ENCODE measurements at places on chromosomes 7 and 10.
A peak's percentile ranks its signal among the peaks of the same experiment; 100 is the strongest.

DNA sequence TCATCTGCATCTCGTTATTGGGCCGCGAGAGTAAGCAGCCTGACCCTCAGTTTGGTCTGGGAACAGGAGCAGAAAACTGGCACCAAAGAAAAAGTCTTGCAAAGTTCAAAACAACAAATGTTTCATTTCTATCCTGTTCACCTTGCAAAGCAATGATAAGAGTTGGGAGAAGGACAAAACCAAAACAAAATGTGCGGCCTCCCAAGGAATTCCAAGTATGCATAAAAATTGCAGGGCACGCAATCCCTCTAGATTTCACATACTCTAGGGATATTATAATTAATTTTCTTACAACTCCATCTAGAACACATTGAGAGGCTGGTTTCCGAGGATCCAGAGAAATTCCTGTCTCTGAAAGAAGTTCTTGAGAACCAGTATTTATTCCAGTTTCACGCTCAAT, 20.1 kb downstream of the CHUK start:
- no peak for DNase-seq

GRCh38 chr10:98312349-98312748, 44.4 kb upstream of the LOXL4 start:
- DNase-seq: no peak

GRCh38 chr7:27972276-27972675, 208.3 kb downstream of the JAZF1 start:
- no peak for DNase-seq

- DNase-seq: peak; percentile 97
These were observed 4.0 kb upstream of the IGF2BP3 start for GRCh38 chr7:23474094-23474828.

- no peak for DNase-seq
These were observed 113.4 kb downstream of the VPS41 start for GRCh38 chr7:38795593-38795992.

DNA sequence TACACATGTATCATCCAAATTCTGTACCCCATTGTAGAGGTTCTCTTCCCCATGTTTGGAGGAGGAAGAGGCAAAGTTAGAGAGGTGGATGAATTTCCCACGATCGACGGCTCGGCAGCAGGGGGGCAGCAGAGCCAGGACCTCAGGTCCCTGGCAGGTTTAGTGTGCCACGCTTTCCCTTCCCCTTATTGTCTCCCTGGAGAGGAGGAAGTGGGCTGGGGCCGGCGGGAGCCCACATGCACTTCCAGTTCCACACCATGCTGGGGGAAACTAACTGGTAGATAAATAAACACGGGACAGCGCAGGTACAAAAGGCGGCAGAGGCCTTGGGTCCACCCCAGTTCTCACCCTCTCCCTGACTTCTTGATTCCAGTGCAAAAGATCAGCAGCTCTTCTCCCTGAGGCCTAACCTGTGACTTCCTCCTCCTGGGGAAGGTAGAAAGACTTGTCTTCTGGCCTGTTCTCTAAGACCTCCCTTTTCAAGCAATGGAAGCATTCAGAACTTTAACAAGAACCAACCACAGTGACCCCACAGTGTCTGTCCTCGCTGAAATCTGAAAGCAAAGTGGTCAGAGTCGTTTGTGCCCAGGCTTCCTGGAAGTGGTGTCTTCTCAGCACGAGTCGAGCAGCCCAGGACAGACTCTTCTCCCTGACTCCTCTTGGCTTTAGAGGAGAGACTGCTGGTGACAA, 30.5 kb upstream of the SRGN start:
- DNase-seq: no peak

DNA sequence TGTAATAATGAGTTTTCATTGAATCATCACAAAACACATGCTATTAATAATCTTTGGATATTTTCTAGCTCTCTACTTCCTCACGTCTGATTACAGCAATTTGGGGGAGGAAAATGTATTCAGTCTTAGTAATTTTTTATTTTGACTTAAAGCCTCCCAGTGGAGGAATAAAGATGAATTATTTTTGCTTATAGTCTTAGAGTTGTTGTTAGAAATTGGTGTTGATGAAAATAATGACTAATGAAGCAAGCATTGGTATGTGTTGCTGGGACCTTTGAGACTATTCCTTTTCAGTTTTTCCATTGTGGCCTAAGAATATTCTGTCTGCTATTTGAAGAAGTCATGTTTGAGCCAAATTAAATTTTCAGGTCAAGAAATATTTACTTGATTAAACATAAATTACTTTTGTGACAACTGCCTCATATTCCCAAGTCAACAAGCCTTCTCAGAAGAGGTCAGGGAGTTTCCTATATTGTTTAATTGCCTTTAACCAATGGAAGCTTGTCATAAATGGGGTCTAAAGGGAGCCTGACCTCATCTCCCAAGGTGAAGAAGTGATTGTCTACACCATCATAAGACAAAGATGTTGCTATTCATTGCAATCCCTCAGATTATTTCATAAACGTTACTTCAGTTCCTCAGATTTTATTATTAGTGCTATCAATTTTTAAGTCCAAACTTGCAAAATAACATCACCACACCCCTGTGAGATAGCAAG, 90.0 kb downstream of the ST7 start:
- no peak for DNase-seq

DNA sequence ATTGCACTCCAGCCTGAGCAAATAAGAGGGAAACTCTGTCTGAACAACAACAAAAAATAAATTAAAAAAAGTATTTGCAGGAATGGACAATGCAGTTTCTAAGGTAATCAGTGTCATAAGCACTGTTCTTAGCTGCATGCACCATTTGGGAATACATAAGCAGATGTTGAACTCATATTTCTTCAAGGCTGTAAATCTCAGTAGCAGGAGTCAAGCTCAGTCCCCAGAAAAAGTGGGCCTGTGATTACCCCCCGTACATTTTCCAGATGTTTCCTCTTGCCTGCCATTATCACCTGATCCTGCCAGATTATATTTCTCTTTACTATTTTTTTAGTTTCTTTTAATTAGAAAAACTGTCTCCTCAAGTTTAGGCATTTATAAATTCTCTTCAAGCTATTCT, 667.6 kb upstream of the ANKRD30A start:
- no peak for DNase-seq

- no peak for DNase-seq
These were observed 2.8 kb upstream of the UCN3 start for GRCh38 chr10:5361966-5362365.

DNA sequence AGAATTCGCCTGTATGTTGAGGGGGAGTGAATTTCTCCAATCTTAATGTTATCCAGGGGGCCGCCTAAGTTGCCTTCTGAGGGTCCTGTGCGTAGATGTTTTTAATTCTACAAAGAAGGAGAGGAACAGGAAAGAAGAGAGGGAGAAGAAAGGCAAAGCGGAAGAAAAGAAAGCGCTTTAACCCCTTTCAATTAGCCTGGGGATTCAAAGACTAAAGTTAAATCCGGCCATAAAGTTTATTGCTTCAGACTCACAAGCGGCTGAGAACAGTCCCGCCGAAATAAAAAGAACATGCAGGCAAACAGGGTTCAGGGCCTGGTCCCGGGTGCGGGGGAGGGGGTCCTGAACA, 4.5 kb downstream of the HOXA5 start:
- DNase-seq: no peak

- no peak for DNase-seq
These were observed 535.4 kb downstream of the ANKRD7 start for GRCh38 chr7:118759921-118760320.

- no peak for DNase-seq
These were observed at the start of gene AZGP1 for GRCh38 chr7:99975782-99976521. AZGP1 (minus strand) TSS chr7:99976031; CDS start chr7:99976020, 11 bp downstream.

DNA sequence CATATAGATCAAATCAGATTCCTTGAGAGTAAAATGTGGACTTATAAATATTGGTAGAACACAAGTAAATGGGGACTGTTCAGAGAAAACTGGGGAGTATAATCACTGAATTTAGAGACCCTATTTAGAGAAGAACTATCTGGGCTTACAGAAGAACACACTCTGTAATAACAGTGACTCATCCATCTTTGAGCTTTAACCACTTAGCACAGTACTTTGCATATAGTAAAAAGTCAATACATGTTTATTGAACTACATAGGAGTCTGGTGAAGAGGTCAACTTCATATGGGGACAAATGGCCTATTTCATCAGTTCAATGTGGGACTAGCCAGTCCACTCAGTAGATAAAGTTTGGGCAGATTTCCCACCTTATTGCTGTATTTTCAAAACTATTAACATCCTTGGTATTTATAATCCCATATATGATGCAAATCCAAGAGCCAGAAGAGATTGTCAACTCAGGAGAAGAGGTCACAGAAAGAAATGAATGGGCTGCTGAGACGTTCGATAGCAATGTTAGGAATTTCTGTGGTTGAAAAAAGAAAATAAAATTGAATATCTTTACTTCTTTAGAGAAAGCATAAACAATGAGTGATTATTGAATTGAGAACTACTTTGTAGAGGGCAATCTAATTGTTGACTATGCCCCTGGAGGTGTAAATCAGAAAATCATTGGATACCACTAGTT, 119.3 kb upstream of the CACNA2D1 start:
- DNase-seq: peak; percentile 7

DNA sequence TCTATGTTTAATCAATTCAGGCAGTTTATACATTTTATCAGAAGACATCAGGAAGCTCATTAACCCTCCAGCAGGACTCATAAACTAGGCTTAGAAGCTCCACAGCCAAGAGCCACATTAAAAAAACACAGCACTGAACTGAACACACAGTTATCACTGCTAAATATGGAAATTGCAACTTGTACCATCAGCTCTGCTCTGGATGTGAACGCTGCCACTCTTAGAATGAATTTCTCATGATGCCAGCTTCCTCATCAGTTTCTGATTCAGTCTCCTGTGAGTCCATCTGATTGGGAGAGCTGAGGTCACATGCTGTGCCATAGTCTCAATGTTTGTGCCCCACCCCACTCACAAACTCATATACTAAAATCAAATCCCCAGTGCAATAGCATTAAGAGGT, 17.1 kb upstream of the ING3 start:
- DNase-seq: no peak

- no peak for DNase-seq
These were observed 13.7 kb downstream of the SRGN start for GRCh38 chr10:69101451-69102095.

DNA sequence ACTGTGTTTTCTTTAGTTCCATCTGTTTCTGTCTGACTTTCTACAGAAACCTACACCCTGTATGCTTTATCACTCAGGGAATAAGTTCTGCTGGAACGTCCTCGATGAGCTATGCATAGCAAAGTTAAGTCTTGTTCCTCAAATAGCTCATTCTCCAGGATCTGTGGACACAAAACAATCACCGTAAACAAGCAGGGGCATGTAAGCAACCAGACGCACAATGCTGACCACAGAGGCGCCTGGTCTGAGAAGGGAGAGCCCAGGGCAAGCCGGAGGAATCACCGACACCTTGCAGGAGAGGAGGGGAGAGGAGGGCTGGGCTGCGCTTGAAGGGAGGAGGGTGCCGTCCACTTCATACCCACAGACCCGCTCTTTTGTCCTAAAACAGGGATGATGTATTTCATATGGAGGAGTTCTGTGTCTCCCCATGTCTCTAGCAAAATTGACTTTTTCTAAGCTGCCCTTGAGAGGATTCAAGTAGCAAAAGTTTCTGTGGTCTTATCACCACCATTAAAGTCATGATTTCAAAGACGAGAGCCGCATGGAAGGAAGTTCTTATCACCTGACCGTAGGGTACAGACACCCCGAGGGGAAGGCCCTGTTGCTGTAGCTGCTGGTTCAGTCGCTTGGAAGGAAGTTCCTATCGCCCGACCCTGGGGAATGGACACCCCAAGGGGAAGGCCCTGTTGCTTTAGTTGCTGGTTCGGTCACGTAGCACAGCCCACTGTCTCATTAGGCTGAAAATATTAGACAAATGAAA, 14.3 kb downstream of the CALML3 start:
- DNase-seq: no peak

- DNase-seq: no peak
These were observed 681.3 kb downstream of the TNS3 start for GRCh38 chr7:46900312-46901263.

- no peak for DNase-seq
These were observed 6.1 kb upstream of the CCL24 start for GRCh38 chr7:75819711-75820110.

GRCh38 chr7:154425271-154425670, 373.1 kb downstream of the DPP6 start:
- DNase-seq: no peak

GRCh38 chr7:101615446-101615845, 13.7 kb downstream of the MYL10 start:
- DNase-seq: no peak

DNA sequence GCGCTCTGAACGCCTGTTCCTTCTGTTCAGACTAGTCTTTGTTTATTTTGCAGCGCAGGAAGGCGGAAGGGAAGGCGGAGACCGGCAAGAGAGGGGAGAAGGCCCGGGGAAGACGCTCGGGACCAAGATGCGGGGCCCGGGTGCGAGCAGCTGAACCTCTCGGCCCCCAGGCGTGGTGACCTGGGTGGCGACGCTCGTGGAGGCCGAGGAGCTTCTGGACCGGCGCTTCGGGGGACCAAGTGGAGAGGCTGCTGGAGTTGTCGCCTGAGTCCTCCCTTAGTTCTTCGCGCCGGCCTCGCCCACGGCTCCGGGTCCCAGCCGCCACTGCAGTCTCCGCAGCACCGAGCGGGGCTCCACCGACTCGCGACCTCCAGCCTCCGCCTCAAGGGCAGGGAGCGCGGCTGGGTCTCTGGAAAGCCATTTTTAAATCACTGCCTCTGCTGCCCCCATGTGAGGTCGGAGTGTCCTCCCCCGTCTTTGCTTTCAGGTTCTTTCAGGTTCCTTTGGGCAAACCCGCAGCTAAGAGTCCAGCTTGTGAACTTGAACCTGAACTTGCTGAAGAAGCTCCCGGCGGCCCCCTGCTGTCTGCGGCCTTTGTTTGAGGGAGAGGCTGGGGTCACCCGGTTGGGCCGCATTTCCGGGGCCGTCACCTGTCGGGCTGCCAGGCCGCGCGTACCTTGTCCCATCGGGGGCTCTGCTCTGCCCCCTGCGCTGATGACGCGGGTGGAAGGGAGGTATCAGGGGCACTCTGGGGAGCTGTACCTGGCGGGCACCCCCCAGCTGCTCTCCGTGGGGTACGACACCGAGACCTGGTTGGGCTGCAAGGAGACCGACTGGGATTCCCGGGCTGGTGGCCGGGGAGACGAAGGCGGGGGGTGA, 136.0 kb downstream of the KIF20B start:
- no peak for DNase-seq

GRCh38 chr10:6497620-6498019, 82.5 kb downstream of the PRKCQ start:
- no peak for DNase-seq

DNA sequence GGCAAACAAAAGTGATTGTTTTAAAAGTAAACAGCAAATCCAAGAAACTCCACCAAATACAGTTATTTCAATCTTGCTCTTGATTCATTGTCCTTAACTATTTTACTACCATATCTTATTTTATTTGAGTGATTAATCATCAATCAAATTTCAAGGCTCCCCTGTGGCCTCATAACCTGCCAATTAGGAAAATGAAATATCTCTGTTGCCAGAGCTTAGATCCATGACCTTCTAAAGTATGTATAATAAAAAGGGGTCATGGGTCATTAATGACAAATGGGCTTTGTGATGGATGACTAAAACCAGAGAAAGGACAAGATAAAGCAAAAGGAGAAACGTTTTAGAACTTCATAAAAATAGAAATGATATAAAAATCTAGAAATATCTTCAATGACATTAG, 28.5 kb downstream of the NRCAM start:
- DNase-seq: no peak

GRCh38 chr10:29815572-29815971, 180.8 kb upstream of the SVIL start:
- DNase-seq: no peak

- DNase-seq: no peak
These were observed 505.5 kb upstream of the ZMIZ1 start for GRCh38 chr10:78563314-78563713.
